Adrenal gland (tissue), 19 donors: ENCODE measurements at places on chromosomes 1 and 21. TPM values are rescaled to one million over a fixed set of nuclear protein-coding genes. Genes with fewer than 3 reads are reported as not detected.

DNA sequence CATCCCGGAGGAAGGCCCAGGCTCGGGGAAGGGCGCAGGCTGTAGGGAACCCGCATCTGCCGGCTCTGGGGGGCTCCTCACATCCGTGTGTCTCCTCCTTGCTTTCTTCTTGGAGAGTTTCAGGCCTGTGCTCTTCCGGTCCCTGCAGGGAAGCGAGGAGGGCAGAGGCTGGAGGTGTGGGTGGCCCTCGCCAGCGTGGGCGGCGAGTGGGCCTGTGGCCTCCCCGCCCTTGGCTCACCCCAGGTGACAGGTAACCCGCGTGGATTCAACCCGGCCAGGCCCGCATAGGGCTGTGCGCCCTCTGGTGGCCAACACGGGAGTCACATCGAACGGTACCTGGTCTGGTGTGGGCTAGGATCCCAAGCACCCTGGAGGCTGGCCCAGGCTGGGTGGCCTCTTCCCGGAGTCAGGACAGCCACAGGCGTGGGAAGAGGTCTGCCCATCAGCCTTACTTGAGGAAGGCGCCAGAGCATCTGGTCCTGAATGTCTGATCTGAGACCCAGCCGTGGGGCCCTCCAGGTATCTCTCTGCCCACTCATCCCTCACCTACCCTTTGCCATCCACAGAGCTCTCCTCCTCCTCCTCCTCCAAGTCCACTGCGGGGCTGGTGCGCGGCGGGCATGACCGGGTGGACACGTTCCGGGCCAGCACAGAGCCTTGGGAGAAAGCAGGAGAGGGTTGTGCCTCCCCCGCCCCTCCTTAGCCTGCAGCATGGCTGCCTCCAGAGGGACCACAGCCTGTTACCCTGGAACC is 9.6 kb upstream of the TNFRSF25 start:
- peak; percentile 74 for DNase-seq

DNA sequence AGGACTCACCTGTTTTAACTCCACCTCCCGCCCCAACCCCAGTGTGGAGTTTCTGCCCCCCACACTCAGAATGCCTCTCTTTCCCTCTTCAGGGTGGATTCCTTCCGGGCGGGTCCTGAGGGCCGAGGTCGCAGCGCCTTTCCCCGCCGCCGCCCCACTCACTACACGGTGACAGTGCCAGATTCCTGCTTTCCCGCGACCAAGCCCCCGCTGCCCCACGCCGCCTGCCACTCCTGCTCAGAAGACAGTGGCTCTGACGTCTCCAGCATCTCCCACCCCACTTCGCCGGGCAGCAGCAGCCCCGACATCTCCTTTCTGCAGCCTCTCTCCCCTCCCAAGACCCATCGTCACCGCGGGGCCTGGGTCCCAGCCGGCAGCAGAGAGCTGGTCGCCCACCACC is 16.7 kb downstream of the INAVA start:
- no peak for DNase-seq

DNA sequence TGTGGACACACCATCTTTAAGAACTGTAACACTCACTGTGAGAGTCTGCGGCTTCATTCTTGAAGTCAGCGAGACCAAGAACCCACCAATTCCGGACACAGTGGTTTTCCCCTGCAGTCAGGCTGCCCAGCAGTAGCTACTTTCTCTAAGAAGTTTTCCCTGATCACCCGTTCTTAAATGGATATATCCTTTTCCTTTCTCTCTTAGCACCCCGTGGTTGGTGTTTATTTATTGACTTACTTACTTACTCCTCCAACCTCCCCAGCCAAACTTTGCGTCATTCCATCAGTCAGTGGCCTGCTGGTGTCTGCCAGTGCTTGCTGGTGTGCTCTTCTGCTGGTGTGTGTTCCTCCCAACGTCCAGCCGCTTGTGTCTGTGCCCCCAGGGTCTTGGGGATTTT is 264.8 kb downstream of the GPR52 start:
- no peak for DNase-seq

The UTS2 gene
- 6.6 TPM for polyA plus RNA-seq
